Fibroblast of skin of left biceps (primary cell): ENCODE measurements at places on chromosomes 2 and 18.
A peak's percentile ranks its signal among the peaks of the same experiment; 100 is the strongest.

DNA sequence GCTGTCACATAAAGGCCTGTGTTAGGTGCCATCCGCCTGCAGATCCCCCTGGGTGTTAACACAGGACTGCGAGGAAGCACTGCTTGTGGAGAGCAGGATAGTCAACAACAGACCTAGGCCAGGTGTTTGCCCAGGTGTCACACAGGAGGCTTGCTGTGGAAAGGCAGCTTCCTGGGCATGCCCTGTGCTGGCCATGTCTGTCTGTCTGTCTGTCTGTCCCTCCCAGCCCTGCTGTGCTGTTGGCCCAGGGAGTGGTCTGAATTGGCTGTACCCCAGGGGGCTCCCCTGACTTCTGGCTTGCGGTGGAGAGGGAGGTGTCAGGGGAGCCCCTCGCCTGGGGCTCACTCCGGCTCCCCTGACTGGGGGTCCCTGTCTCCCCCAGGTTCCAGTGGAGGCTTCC is 53.2 kb downstream of the SH3BP4 start:
- no peak for DNase-seq

DNA sequence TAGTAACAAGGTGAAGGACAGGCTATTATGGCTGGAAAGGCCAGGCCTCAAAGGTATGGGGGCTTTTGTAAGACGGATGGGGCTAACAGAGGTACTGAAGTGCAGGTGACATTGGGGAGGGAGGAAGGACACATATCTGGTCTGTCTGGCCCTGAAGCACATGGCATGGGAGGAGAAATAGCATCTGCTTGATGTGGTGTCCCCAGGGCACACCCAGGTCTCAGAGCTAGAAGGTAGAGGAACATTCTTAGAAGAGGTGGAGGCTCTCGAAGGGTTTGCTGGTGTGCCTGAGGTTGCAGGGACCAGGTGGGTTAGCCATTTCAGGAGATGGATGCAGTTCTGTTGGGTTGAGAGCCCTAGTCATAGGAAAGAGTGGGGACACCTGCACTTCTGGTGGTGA is 9.5 kb downstream of the RALB start:
- DNase-seq = no peak

DNA sequence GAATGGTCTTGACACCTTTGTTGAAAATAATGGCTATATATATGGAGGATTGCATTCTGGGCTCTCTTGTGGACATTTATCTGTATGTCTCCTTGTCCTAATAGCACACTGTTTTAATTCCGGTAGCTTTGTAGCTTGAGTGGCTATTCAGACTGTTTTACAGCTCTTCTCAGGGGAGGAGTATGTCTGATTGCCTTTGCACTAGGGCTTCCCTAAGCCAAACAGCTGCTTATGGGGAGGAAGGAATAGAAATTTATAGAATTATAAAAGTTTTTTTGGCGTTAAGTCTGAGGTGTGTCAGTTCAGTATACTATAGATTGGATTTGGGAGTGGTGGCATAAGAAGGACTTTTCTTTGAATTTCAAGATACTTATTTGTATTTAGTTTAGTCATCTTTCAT is 12.6 kb downstream of the SEH1L start:
- no peak for DNase-seq

DNA sequence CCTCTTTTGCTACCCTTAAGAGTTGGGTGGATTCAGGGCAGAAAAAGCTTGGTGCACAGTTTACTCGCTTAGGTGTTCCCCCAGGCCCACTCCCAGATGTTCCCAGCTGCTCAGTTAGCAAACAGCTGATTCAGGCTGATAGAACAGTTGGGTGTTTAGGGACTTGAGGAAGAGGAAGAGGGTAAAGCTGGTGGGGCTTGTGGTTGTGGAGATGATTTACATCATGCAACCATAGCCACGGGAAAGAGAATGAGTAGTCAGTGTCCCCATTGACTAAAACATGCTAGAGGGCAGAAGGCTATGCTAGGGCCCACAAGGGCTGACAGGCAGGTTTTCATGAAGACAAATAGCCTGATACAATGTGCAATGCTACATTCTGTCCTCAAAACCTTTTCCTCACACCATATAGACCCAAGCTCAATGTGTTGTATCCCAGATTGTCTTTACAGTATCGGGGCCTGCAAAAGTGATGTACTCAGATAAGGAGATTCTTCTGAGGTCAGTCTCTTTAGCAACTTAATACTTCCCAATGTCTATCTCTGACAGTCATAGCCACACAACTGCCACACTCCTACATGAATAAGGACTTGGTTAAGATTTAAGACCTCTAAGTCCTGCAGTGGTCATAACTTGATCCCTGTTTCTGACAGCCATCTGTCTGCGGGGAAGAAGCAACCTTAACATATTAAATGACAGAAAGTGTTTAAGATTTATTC is 15.6 kb downstream of the COLEC12 start:
- DNase-seq = no peak

DNA sequence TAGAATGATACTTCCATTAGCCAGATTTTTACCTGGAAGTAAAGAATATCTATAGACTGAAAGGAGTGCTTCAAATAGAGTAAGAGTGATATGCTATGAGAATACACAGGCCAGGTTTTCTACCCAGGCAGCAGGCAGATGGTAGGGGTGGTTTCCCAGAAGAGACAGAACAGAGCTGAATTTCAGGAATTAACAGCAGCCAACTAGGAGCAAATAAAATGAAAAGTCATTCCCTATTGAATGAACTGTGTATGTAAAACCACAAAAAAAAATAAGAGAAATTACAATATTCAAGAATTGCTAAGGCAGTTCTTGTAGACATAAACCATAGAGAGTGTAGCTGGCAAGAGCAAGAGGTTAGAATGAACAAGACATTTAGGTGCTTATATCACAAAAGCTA is 336.8 kb downstream of the KCNJ3 start:
- DNase-seq = no peak

DNA sequence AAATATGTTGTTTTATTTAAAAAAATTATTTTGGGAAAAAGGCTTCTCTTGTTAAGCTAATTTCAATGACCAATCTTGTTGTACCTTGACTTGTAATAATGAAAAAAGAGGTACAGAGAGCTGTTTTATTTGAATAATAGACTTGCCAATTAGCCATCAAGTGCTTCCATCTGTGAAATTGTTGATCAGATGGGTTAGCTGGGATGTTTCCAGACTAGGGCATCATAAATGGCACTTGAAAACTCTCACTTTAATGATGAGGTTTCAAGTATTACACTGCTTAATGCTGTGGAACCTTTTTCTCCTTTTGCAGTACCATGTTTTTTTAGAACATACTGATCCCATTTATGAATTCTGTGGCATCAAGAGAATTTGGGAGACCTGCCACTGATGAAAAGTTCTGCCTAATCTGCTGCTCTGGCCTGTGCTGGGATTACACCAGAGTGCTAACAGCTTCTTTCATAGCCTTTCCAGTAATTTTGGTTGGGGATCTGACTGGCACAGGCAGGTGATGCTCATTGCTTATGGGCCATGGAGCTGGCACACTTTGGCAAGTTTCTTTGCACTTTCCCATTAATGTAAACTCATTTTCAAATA is 24.2 kb downstream of the PSMD14 start:
- DNase-seq = no peak

- DNase-seq = no peak
Observed at GRCh38 chr2:108403494-108403893, 25.7 kb downstream of the SULT1C4 start.

DNA sequence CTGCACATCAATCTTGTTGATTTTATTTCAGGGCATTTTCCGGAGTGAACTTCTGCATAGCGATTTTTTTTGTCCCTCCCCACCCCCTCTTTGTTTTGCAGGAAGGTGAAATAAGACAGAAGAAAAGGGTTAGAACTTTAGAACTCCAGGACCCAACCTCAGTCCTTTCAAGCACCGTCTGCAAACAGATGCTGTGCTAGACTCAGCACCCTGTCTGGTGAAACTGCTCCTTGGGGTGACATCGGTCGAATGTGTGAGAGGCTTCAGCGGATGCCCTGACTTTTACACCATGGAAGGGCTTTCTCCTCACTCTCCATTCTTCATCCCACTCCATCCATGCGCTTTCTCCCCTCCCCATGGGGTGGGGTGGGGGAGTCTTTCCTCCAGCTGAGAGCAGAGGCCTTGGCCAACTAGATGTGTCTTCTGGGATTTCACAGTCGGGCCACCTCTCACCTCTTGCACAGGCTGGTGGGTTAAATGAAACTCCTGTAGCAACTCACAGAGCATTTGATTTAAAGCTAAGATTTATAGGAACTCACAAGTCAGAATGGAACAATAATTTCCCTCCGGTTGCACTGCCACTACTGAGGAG is 43.3 kb upstream of the EDAR start:
- no peak for DNase-seq

GRCh38 chr2:195269220-195269619 is 387.8 kb upstream of the SLC39A10 start:
- no peak for DNase-seq

DNA sequence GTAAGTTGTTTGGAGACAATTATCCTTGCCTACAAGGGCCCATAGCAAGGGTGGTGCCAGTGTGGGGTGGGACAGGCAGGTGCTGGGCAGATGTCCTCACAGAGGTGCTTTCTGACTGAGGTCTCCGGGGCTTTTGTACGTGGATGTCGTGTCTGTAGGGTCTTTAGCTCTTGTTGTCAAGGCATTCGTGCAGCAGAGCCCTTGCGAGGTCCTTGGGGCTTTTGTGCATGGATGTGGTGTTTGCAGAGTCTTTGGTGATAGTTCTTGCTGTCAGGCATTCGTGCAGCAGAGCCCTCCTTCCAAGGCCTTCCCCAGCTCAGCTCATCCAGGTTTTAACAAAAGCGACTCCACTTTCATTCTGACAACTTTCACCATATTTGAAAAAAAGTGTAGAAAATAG is 116.0 kb upstream of the TMEM18 start:
- DNase-seq = no peak

- no peak for DNase-seq
Observed at GRCh38 chr2:175552902-175553301, 371.4 kb upstream of the ATP5MC3 start.

DNA sequence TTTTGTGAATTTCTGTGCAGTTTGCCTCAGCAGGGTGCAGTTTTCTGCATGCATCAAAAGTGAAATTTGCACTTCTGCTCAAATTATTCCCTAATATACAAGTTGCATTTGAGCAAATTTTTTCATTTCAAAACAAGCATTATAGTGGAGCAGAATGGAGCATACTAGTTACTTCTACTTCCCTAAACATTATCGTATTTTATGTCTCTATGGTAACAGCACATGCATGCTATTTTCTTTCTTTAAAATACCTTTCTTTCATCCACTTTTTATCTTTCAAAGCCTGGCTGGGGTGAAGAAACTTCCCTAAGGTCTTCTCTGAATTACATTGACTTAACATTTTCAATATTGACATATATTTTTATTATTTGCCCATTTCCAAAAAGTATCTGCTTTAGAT is 11.2 kb downstream of the RHBDD1 start:
- DNase-seq = no peak

- DNase-seq = no peak
Observed at GRCh38 chr2:16207611-16208010, 267.3 kb downstream of the MYCN start.

- no peak for DNase-seq
Observed at GRCh38 chr18:79812052-79812451, 14.3 kb downstream of the KCNG2 start.

GRCh38 chr2:142668420-142668819 is 209.0 kb upstream of the KYNU start:
- no peak for DNase-seq

DNA sequence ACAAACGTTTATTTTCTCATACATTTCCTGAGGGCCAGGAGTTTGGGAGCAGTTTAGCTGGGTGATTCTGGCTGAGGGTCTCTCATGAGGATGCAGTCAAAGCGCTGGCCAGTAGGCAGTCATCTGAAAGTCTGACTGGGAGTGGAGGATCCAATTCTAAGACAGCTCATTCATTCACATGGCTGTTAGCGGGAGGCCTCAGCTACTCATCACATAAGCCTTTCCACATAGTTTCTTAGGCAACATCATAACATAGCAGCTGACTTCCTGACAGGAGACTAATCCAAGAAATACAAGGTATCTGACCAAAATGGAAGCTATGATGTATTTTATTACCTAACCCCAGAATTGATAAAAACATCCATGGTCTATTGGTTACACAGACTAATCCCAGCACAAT is 2.9 kb upstream of the MRPL44 start:
- DNase-seq = peak; percentile 55

DNA sequence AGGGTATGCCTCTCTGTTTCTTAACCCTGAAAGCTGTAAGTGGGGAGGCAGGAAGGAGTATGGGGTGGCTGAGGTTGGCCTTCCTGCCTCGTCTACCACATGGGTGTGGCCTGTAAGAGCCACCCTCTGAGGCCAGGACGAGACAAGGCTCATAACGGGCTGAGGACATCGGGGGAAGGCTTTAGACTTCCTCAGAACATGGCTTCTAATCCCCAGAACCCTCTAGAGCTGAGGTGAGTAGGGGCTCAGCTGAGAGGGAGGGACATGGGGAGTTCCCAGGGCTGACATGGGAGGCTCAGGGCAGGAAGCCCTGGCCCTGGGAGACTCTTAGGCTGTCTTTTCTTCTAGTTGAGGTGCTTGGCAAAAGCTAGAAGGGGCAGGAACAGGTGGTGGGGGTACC is 36.7 kb downstream of the EMX1 start:
- no peak for DNase-seq

- no peak for DNase-seq
Observed at GRCh38 chr2:179613701-179614100, 247.7 kb downstream of the ZNF385B start.

DNA sequence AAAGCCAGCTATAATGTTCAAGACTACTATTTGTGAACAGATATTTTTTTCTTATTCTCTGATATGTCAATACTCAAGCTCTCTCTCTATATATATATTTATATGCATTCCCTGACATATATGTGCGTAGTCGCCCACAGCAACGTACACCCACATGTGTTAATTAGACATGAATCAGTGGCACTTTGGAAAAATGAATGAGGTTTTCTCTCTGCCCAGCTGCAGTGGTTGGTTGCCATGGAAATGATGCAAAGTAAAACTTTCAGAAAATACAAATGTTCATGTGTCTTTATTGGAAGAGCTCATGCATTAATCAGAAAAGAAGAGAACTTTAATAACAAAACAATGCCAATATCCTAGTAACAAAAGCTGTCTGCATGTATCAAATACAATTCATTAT is 34.7 kb downstream of the UNC80 start:
- no peak for DNase-seq

GRCh38 chr2:113173542-113174375 is at the start of gene PSD4:
Gene PSD4 (plus strand): TSS chr2:113173971. CDS start chr2:113182457, 8,486 bp downstream.
- DNase-seq = no peak

DNA sequence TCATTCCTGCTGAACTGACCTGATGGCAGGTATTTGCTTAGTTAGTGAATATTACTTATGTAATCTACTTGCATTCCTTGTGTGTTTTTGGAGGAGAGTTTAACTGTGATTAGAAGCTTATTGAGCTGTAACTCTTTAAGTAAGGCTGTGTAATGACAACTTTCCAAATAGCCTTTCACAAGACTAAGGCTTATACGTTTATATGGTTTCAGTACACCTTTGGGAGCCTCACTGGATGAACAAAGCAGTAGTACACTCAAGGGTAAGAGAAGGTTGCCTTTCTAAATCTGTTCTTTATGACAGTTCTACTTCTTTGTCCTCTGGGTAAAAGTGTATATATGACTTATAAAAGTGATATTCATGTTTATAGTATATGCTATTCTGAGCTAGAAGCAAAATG is 4.3 kb downstream of the ITPRID2 start:
- DNase-seq = no peak

GRCh38 chr2:206701952-206702605 is 16.1 kb downstream of the DYTN start:
- no peak for DNase-seq
